ENCODE measurements at places on chromosomes 11 and 22. TPM values are rescaled to one million over a fixed set of nuclear protein-coding genes. Genes with fewer than 3 reads are reported as not detected.

DNA sequence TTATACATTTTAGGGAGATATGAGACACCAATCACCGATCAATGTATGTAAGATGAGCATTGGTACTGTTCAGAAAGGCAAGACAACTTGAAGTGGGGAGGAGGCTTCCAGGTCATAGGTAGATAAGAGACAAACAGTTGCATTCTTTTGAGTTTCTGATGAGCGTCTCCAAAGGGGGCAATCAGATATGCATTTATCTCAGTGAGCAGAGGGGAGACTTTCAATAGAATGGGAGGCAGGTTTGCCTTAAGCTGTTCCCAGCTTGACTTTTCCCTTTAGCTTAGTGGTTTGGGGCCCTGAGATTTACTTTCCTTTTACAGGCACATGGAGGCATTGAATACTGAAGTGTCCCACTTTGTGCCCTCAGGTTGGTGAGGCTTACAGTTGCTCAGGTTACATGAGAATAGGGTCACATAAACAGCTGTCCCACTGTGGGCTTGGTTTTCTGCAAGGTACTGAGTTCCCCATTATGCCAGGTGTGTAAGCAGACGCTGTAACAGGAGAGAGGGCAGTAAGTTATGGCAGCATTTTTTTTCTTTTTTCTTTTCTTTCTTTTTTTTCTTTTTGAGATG is 129.8 kb upstream of the SERPIND1 start:
- DNase-seq = no peak

Gene SGSM1
- 0.20 TPM for total RNA-seq

Gene IGSF22
- total RNA-seq = not detected

Gene UBQLN3
- not detected for total RNA-seq

DNA sequence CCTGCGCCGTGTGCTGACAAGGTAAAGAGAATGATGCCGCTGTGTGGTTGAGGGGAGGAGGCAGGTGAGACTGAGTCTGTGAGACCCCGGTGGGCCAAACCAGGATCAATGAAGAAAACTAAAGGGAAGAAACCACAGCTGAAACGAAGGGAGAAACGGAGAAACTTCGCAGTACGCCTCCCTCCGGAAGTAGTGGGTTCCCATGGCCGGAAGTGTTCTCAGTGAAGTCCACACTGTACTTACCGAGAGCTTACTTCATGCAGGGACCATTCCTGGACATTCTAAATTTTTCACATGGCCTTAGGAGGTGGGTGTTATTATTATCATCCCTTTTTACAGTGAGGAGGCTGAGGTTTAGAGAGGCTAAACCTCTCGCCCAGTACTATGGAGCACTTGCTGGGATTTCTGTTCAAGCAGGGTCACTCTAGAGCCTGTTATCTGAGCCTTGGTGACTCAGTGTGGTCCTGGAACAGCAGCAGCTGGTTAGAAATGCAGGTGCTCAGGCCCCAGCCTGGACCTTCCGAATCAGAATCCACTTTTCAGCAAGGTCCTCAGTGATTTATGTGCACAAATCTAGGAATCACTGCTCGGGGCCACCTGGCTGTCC is 17.9 kb downstream of the CD5 start:
- DNase-seq = no peak

Gene SCGB1C1
- not detected for total RNA-seq

DNA sequence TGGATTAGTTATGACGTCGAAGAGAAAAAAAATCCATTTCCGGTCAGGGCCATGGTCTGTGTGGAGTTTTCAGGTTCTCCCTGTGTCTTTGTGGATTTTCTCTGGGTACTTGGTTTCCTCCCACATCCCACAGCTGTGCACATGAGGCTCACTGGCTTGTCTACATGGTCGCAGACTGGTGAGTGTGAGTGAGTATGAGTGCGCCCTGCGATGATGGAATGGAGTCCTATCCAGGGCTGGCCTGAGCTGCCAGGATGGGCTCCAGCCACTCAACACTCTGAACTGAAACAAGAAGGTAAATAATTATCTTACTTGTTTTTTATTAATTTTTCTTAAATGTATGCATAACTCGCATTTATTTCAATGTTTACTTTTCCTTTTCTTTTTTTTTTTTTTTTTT is 10.8 kb downstream of the MMP3 start:
- DNase-seq = no peak

DNA sequence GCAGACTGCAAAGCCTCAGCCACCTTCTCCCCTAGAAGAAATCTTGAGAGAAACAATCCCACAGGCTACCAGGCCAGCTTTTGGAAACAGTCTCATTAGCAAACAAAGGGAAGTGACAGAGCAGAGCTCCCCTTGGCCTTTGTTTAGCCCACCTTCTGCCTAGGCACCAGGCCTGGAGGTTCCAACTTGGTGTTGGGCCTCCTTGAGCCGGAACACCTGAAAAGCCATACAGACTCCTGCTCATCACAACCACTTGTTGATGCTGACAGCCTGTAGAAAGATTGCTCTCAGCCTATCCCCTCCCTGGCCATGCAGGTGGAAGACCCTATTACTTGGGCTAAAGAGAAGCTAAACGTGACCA is 26.6 kb downstream of the KCNQ1OT1 start:
- DNase-seq = no peak

Gene IL18BP
- total RNA-seq = 6.1 TPM

Gene CCDC15
- total RNA-seq = 2.6 TPM

GRCh38 chr11:104843150-104843836 is 55.0 kb downstream of the CASP12 start:
- DNase-seq = no peak

- no peak for DNase-seq
These were observed 254.0 kb upstream of the CCDC90B start for GRCh38 chr11:83540112-83540675.

Gene PANX2
- total RNA-seq = 0.53 TPM

All from pulmonary artery endothelial cell (primary cell).